ENCODE measurements at places on chromosomes 4 and X.

- DNase-seq = no peak
Measured at GRCh38 chr4:92091335-92091734, 212.4 kb upstream of the GRID2 start.

- DNase-seq = no peak
Measured at GRCh38 chrX:793216-793770, 162.7 kb downstream of the SHOX start.

- DNase-seq = peak; percentile 58
Measured at GRCh38 chrX:40099055-40099958, 1.5 kb upstream of the BCOR start.

- DNase-seq = peak; percentile 7
Measured at GRCh38 chrX:1378306-1378759, 13.6 kb downstream of the SLC25A6 start.

DNA sequence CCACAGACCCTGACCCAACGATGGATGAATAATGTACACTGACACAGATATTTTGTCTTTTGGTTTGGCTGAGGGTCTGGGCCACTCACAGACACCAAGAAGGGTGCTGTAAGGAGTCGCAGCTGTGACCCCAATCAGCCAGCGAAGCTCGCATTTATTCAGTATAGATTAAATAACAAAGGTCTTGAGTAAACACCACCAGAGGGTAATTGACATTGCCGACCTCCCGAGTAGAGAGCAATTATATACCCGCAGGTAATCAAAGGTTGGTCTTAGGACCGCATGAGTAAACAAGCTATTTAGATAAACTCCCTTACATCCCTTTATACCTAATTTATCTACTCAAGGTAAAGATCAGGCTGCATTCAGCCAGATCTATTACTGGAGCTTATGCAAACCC is 297.1 kb downstream of the ADAM29 start:
- no peak for DNase-seq

- no peak for DNase-seq
Measured at GRCh38 chr4:42391981-42392380, 5.3 kb upstream of the SHISA3 start.

DNA sequence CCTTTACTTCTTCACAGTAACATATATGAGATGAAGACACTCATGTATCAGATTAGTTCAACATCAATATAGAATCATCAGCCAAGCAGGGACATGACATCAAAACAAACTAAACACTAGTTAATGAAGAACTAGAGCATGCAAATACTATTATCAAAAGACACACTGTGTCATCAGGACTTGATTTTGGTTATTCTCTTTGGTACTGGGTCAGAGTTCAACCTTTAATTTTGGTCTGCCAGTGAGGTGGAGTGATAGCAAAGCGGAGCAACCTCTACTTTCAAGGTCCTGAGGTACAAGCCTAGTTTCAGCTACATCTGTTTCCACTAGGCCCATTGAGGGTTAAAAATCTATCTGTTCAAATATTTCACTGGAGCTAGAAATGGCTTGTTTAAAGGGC is 70.5 kb downstream of the TEX13A start:
- no peak for DNase-seq

- DNase-seq = no peak
Measured at GRCh38 chr4:64305565-64306254, 103.5 kb downstream of the TECRL start.
